Activated B cell treated with CpG ODN at 0.5 μM for 24 hours (primary cell): ENCODE measurements at places on chromosomes 3 and 15.

- no peak overlapping the region for H3K27ac ChIP-seq
- H3K27me3 ChIP-seq, result peaks cover 14% of the 10 kb centered on the region
- H3K36me3 ChIP-seq, result no peaks in the 10 kb centered on the region
- no peak for DNase-seq
- no peak overlapping the region for H3K4me3 ChIP-seq
- H3K4me1 ChIP-seq, result no peaks in the 10 kb centered on the region
These were observed 13.6 kb upstream of the LACTB start for GRCh38 chr15:63107895-63108546.

GRCh38 chr15:88090481-88091011 lies 166.0 kb downstream of the NTRK3 start:
- H3K27ac ChIP-seq, result no peak overlapping the region
- H3K27me3 ChIP-seq, result no peaks in the 10 kb centered on the region
- H3K4me1 ChIP-seq, result no peaks in the 10 kb centered on the region
- no peak for DNase-seq

DNA sequence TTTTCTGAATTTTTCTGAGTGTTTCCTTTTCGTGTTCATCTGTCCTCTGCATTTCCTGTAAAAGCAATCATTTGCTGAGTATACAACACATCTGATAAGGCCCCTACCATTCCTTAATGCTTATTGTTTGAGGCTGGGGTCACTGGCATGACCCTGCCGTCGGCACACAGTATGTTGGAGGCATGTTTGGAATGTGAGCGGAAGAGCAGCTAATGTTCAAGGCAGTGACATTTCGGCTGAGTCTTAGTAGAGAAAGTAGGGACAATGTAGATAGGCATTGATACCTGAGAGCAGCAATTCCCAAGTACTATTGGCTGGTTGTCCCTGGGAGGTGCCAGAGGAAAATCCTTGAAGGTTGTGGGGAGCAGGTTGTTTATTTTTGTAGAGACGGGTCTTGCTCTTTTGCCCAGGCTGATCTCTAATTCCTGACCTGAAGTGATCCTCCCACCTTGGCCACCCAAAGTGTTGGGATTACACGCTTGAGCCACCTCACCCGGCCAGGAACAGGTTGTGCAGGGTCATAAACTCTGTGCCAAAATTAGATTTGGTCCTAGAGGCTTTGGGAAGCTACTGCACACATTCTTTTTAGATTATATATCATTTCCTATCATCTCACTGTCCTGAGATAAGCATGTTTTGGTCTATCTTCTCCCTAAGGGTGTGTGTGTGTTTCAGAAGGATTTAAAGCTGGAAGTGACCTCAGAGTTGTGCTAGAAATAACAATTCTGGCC lies 13.5 kb downstream of the PTPN23 start:
- no peak overlapping the region for H3K4me3 ChIP-seq
- H3K36me3 ChIP-seq, result peaks cover 43% of the 10 kb centered on the region
- H3K4me1 ChIP-seq, result no peaks in the 10 kb centered on the region
- no peak for DNase-seq
- H3K27me3 ChIP-seq, result no peaks in the 10 kb centered on the region
- no peak overlapping the region for H3K27ac ChIP-seq

DNA sequence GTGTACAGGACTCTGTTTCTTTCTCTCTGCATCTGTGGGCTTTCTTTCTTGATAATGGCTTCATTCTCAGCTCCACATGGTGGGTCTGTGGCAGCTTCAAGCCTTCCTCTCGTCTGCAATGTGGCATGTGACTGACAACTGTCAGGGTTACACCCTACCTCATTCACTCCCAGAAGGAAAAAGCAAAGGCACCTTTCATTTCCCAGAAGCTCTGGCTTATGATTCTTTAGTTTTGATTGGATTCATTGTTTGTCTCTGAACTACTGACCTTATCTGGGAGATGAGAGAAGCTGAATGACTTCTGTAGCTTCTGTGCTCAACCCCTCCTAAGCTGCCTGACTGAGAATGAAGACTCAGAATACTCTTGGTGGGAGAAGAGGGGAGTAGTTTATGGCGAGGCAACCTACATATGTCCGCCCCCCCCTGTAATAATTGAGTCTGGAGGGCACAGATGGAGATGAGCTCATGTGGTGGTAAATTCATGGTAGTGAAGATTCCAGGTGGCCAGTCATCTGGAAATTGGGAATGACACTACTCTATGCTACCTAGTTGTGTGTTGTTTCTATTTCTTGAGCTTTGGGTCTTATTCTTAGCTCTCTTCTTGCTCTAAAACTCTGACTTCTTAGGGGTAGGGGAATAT lies 38.4 kb downstream of the KCNAB1 start:
- H3K27me3 ChIP-seq, result no peaks in the 10 kb centered on the region
- no peak overlapping the region for H3K27ac ChIP-seq
- peaks cover 11% of the 10 kb centered on the region for H3K4me1 ChIP-seq
- H3K4me3 ChIP-seq, result no peak overlapping the region
